ENCODE measurements at places on chromosomes 6 and 20.

GRCh38 chr6:74100719-74101287 is 404.8 kb downstream of the CD109 start:
- no peak for DNase-seq

- DNase-seq = peak; percentile 10
Observed at GRCh38 chr6:131524695-131525336, 48.2 kb upstream of the ARG1 start.

- DNase-seq = no peak
Observed at GRCh38 chr20:36924167-36925045, 27.1 kb downstream of the SAMHD1 start.

GRCh38 chr20:40875116-40876085 is 153.2 kb upstream of the TOP1 start:
- DNase-seq = no peak

DNA sequence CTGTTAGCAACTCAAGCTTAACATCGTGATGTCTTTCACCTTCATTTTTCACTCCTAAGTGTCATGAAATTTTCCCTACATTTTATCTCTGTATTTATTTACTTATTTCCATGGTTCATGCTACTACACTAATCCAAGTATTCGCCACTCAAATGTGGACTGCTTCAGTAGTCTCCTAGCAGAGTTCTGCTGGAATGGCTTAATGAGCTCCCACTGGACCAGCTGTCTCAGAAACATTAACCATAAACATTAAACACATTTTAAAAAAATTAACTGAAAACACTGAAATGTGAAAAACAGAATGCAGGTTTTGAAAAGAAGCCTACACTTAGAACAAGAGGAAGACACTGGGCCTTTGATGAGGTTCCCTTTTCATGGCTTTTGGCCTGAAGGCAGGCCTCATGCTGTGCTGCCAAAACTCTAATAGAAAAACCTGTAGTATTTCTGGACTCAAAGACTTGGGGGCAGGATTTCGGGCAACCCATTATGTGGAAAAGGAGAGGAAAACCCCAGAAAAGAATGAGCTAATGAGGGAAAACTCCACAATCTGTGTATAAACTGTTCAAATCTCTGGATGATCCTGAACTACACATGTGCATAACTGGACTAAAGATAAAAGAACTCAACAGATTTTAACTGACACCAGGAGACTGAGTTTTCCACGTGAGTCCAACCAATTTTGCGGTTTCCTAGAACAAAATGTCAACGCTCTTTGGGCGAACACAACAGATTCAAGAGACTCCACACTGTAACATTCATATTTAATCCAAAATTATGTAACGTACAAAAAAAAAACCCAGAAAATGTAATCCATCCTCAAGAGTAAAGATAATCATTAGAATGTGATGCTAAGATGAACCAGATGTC is 33.0 kb downstream of the SAMD3 start:
- no peak for DNase-seq

GRCh38 chr6:79158856-79159516 is 75.5 kb downstream of the HMGN3 start:
- DNase-seq = no peak

DNA sequence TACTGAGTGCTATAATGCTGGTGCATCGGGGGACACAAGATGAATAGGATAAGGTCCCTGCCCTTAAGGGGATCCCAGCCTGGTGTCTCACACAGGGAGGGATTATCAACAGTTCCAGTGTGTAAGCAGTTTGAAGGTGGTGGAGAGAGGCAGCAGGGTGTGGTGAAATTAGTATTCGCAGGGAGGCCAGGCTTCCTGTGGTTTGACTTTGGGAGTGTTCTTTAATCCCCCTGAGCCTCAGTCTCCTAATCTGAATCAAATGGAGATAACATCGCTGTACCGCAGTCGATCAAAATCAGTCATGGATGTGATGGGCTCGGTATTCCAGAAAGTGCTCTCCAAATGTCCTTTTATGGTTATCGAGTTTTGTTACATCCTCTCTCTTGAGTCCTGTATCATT is 288.1 kb upstream of the SUPT3H start:
- DNase-seq = peak; percentile 59

DNA sequence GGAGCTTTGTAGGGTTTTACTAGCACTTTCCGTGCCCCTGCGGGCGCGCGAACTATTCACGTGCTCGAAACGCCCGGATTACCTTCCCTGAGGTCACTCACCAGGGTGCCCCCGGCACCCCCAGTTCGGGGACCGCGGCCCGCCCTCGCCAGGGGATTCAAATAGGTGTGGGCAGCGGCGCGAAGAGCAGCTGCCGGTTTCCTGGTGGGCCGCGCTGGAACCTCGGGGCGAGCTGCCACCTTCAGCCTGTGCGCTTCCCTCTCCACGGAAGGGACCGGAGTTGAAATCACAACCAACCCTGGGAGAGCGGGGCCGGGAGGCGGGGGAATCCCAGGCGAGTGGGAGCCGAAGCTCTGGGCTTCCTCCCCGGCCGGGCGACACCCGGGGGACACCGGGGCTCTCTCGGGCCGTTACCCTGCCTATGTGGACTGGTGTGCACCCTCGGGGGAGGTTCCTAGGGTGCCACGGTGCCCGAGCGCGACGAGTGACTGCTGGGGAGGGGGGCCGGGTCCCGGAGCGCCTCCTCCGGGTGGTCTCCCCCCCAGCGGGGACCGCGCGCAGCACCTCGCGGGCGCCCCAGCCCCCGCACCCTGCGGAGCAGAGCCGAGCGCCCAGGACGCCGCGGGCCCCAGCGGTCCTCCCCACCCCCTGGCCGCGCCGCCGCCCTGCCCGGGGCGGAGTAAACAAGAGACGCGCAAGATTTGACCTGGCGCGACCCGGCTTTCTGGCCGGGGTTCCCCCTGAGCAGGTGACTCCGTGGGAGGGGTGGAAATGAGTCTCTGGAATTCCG is 2.1 kb upstream of the HIVEP2 start:
- DNase-seq = peak; percentile 82

DNA sequence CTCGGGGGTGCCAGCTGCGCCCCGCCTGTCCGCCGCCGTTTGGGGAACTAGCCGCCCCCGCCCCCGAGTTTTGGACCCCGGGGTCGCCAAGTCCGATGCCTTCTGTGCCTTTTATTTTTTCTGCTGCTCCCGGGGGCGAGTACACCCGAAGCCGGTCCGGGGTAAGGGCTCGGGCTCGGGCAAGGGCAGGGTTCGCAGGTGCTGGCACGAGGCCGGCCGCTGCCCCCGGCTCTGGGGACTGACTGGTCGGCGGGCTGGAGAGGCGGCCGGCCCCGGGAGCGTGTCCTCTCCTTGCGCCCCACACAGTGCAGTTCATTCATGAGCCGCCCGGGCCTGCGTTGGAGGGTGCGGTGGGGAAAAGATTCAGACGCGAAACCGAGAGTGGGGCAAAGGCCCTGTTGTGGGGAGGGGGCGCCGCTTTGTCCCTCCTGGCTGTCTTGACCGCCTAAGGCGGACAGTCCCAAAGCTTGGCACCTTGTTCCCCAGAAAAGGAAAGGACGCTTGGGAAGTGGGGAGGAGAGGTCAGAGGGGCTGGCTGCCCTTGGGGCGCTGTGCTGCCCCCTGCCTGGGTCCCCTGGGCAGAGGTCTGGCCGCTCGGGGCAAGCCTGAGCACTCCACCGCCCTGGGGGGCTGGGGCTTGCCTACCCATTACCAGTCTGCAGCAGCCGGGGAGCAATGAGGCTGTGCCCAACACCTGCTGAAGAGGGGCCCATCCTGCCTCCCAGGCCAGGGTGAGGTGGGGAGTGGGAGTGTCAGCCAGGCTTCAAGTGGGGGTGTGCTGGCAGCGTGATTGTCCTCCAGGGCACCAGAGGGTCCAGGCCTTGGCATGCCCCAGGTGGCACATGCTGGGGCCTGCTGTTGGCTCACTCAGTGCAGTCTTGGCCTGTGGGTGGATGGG is 915 bp downstream of the TMEM63B start:
- DNase-seq = no peak
